ENCODE measurements at places on chromosomes 12 and 14.
A peak's percentile ranks its signal among the peaks of the same experiment; 100 is the strongest.

GRCh38 chr14:101726295-101726953, 35.1 kb upstream of the PPP2R5C start:
- DNase-seq, result no peak

- DNase-seq, result no peak
Measured at GRCh38 chr12:131912518-131913274, 16.4 kb upstream of the PUS1 start.

- no peak for DNase-seq
Measured at GRCh38 chr12:91852634-91853033, 293.0 kb downstream of the BTG1 start.

DNA sequence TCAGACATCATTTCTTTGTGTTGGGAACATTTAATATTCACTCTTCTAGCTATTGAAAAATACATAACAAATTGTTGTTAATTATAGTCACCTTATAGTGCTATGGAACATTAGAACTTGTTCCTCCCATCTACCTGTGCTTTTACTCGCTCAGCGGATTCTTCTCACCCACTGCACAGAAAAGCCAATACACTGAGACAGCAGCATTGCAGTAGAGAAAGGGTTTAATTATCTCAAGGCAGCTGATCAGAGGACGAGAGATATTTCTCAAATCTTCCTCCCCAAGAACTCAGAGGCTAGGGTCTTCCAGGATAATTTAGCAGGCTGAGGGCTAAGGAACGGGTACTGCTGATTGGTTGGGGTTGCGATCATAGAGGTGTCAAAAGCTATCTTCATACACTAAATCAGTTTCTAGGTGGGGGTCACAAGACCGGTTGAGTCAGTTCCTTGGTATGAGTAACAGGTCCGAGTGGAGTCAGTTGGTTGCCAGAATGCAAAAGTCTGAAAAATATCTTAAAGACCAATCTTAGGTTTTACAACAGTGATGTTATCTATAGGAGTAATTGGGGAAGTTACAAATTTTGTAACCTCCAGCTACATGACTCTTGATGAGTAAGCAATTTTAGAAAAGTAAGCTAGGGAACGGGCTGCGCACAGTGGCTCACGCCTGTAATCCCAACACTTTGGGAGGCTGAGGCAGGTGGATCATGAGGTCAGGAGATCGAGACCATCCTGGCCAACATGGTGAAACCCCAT, 173.1 kb downstream of the FBXL14 start:
- no peak for DNase-seq

DNA sequence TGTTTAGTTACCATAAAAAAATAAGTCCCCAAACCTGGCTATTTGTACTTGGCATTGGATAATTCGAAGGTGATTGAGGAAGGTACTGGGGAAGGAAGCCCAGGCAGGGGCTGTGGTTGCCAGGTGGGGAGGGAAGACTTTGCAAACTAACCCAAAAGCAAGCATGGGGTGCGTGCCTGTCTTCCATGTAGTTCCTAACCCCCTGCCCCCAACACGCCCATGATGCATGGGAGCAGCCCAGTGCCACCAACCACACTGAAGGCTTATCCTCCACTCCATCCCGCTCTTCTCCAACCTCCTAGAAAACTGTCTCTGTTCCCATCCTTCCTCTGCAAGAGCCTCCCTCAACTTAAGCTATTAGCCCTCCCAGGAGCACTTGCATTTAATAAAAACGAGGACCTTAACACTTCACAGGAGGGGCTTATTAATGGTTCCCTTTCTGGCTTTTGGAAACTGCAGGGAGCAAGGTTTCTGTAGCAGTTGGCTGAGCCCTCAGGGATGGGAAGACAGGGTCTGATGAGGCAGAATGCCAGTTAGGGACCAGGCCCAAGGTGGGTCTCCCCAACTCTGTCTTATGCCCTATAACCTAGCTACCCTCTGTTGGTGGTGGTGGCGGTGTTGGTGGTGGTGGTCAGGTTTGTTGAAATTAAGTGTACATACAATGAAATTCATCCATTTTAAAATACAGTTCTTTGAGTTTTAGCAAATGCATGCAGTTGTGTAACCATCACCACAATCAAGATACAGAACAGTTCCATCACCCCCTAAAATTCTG, 96.0 kb downstream of the ZFP36L1 start:
- DNase-seq, result no peak

DNA sequence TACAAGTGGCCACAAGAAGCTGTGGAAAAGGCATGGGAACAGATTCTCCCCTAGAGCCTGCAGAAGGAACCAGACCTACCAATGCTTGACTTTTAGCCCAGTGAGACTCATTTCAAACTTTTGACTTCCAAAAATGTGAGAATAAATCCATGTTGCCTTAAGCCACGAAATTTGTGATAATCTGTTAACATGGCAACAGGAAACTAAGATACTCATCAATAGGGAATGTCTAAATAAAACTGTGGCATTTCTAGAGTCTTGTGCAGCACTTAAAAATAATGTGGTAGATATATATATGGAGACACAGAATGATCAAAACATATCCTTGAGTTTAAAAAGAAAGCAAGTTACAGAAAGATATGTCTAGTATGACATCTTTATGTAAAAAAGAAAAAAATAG, 12.0 kb downstream of the HECTD4 start:
- no peak for DNase-seq

- no peak for DNase-seq
Measured at GRCh38 chr14:51677738-51678137, 26.0 kb downstream of the FRMD6 start.

DNA sequence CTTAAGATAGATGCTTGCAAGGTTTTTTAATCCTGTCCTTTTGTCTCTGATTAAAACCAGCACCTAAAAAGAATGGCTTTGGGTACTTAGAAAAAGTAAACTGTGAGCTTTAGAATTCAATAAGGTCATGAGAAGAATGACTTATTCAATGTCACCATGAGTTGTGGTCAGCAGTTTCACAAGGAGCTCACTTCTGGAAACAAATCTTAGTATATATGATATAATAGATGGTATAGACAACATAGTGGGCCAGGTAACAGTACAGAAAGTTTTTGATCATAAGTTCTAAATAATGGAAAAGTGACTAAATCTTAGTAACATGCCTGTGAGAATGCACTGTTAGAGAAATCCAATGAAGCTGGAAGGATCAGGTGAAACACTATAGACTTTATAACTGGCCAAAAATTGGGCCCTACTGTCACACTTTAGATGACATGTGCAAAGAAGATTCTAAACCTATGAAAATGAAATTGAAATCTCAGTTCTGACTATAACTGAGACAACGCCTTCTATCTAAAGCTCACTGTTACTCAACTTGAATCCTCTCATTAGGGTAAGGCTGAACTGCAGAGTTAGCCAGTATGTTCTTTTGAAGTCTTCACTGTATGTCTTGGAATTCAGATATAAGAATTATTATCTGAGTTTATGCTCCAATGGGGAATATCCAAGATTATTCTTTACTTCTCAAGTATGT, 42.4 kb upstream of the RAD51AP1 start:
- DNase-seq, result no peak

DNA sequence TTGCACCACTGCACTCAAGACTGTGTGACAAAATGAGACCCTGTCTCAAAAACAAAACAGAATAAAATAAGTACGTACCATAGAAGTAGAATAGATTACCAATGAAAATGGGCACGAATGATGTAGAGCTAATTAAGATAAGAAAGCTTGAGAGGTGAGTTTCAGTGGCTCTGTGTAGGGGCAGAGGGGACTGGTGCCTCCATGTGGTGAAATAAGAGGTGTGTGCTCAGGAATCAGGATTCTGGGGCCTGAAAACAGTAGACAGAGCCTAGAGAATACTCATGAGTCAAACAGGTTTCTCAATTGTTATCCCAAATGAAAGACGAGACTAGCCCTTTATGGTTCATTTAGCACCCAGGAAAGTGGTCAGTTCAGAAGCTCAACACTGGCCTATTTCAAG, 1145.1 kb downstream of the FLRT2 start:
- DNase-seq, result no peak

- peak; percentile 76 for DNase-seq
Measured at GRCh38 chr14:102749393-102750305, 27.6 kb upstream of the TRAF3 start.

DNA sequence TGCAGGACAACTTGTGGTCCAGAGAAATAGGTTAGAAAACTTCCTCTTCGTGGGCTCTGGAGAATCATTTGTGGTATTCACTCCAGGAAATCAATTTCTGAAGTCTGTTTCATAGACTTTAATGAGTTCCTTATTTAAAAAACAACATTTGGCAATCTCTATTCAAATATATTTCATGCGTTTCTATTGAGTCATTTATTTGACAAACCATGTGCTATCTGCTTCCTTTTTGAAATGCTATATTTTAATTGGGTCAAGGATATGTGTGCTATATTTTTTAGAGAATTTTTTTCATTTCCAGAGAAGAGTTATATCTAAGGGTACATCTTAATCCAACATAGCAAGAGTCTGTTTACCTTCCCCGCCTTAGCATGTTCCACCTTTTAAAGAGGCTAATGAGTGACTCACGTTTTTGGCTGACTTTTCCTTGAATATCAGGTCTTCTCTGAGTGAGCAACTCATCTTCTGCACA, 252.4 kb upstream of the EGLN3 start:
- DNase-seq, result no peak

DNA sequence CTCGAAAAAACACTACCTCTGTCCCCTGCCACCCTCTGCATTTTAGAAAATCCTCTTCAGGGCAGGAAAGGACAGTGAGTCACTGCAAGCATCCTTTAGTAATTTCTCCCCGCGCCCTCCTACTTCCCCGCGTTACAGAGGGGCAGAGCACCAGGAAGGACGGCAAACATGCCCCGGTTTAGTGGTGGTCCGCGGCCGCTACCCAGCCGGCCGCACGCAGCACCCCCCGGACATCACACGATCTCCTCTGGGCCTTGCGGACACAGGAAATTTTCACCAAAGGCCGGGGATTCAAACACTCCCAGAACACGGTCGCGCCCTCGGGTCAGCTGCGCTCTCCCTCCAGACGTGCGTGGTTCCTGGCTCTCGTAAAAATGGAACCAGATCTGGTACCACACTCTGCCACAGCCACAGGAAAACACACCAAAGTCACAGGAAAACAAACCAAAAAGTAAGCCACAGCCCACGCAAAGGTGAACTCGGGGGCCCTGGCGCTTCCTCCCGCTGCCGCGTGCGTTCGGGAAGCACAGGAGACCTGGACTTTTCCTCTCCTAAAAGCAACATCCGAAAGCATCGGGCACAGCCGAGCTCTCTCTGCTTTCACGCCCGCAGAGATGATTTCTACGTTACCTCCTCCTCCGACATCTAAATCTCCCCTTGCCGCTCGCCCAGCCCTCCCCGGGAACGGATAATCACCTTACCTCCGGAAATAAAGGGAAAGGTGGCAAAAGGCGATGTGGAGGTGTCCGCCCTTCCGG, 839 bp downstream of the SLC38A1 start:
- DNase-seq, result peak; percentile 64

DNA sequence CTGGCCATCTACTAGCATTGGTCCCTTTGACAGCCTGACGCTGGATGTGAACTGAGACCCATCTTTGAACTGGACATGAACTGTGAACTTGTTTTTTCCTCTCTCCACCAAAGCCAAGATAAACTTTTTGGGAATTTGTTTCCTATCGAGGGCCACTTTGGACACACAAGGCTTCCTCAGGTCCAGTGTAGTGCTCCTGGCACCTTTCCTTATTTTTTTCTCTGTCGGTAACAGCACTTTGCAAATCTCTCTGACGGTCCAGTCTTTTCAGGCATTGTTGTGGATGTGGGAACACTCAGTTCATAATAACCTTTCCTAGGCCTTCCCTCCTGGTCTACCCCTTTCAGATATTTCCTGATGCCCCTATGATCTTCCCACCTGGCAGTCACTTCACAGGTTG, 5.0 kb downstream of the KCNA1 start:
- no peak for DNase-seq

- no peak for DNase-seq
Measured at GRCh38 chr12:54356228-54356627, 8.1 kb downstream of the GPR84 start.

DNA sequence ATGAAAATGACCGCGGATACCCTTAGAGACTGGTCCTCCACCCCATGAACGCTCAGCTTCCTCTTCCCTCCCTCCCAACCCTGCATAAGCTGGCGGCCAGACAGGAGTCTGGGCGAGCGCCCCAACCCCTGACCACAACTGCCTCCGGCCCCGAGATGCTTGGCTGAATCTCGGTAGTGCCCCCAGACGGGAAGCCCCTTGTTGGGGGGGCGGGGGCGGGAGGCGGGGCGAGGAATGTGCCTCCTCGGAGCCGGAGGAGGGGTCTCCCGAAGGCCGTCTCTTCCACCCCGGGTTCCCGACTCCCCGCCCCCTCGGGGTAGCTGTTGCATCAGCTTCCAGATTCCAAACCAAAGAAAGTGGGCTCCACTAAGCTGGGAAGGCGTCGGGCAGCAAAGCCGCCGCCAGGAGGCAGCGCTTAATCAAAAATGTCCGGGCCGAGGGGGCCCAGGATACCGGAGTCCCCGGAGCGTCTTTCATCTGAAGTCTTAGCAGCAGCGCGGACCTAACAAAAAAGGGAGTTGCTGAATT, 7.1 kb upstream of the MRPL52 start:
- DNase-seq, result no peak

DNA sequence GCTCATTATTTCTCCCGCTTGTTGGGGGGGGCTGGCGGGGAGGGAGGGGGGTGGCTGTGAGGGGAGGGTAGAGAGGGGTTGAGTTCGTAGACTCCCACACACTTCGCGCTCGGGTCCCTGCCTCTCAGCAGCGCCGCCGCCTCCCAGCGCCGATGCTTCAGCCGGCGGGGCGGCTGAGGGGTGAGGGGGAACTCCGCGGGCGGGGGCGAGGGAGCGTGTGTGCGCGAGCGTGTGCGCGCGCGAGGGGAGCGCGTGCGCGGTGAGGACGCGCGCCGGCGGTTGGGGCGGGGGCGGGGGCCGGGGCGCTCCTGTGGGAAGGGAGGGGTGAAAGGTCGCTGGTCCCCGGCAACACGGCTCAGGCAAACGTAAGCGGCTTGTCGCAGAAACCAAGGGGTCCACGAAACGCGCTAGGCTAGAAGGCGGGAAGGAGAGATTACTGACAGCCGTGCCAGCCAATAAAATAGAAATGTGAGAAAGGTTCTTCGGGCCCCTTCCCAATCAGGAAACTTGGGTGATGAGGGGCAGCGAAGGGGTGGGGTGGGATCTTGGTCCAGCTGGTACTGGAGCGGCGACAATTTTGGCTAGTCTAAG, 343 bp upstream of the NOVA1 start:
- DNase-seq, result peak; percentile 94

GRCh38 chr14:93112891-93113677, 2.6 kb downstream of the ITPK1 start:
- peak; percentile 68 for DNase-seq

- no peak for DNase-seq
Measured at GRCh38 chr12:96302687-96303310, 97.4 kb downstream of the CDK17 start.

DNA sequence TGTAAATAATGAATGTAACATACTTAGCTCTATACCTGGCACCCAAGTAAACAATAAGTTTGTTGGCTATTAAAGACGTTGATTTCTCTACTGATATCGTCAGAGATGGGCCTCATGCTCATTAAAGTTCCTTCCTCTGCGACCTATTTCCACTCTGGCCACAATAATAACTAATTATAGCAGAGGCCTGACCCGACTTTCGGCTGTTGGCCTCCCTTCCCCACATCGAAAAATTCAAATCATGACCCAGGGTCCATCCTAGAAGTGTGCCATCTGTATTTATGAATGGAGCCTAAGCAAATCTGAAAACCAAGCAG, 321 bp upstream of the USP30 start:
- no peak for DNase-seq

- no peak for DNase-seq
Measured at GRCh38 chr14:101788016-101788635, 26.6 kb downstream of the PPP2R5C start.

- no peak for DNase-seq
Measured at GRCh38 chr14:61977217-61977616, 215.0 kb downstream of the SNAPC1 start.

All from NCI-H1105 (cell line).